ENCODE measurements at places on chromosomes 6 and 20.
A peak's percentile ranks its signal among the peaks of the same experiment; 100 is the strongest.

GRCh38 chr20:7822772-7823171, 117.5 kb downstream of the HAO1 start:
- no peak for DNase-seq

GRCh38 chr20:56363491-56363890, 4.7 kb downstream of the FAM210B start:
- no peak for DNase-seq

DNA sequence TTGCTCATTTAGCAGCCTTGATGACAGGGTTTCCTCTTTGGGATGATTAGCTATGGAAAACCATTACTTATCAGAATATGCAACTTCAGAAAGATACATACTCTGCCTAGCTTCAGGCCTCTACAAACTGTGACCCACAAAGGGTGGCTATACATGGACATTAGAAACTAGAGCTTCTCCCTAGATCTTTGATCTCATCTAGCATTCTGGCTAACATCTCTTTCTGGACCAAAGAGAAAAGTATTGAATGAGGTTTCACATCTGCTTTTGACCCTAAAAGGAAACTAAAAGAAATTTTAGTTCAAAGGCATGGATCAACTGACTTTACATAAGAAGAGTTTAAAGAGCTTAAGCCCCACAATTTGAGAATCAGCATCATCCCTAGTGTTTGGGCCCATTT, 12.4 kb upstream of the HMGN3 start:
- DNase-seq, result no peak

DNA sequence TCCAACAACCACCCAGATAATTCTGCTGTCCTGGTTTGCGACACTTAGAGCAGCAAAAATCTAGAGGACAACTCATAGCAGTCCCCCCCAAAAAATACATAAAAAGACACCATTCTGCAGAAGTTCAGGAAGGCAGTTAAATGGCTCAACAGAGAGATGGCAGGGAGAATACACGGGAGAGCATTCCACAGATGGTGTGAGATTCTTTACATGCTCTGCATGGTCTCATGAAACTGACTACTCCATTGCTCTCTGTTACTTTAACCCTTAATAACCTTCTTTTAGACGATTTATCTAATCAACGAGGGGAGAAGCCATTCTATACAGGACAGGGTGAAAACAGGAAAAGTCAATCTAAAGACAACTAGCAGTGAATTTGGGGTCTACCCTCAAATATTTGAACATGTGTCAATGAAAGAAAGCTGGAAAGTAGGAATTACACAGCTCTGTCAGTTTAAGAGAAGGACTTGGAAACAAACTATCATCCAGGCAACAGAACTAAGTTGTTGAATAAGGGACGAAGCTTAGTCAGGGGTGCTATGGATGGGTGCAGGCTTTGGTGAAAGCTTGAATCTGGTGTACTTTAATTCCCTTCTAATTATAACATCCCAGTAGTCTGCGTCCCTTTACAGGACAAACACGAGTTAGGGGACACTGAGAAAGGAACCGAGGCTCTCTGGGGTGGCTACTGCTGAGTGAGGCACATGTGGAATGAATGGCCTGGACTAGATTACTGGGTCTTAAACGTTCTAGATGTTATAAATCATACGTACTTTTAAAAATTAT, 5.1 kb downstream of the PERP start:
- DNase-seq, result no peak

DNA sequence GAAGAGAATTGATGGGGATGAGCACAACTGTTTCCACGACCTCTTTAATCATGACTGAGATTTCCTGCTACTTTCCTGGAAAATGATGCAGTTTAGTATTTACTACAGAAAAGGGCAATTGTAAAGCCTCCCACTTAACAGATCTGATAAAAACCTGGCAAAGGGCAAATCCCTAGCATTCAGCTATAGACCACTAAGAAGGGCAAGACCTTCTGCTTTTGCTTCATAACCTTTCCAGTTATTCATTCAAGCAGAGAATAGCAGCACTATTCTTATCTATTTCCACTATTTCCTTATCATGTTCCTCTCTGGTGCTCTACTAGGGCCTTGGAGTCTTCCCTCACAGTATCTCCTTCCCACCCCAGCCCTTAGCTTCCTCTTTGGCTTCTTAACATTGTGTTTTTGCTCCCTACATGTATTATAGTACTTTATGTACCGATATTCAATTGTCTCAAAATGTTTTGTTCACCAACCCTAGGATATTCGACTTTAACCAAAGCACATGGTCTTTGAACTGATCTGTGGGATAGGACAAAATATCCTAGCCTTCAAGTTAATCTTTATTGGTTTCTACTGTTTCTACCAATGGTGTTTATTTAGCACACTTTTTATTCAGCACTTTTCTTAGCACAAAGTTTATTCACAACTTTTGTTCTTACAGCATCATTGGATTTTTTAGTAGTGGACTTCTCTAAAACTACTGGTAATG, 32.7 kb upstream of the MANEA start:
- DNase-seq, result no peak

DNA sequence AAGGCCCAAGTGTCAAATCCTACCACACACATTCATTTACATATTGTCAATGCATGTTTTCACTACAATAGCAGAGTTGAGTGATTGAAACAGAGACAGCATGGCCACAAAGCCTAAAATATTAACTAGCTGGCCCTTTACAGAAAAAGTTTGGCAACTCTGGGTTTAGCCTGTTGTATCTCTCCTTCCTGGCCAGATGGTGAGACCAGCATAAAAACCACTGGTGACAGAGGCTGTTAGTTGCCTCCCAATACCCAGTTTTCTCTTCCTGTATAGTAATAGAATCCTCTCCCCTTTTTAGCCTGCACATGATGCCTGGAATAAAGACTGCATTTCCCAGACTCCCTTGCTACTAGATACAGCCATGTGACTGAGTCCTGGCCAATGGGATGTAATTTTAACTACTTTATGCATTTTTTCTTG, 100.0 kb upstream of the TAB2 start:
- peak; percentile 20 for DNase-seq

DNA sequence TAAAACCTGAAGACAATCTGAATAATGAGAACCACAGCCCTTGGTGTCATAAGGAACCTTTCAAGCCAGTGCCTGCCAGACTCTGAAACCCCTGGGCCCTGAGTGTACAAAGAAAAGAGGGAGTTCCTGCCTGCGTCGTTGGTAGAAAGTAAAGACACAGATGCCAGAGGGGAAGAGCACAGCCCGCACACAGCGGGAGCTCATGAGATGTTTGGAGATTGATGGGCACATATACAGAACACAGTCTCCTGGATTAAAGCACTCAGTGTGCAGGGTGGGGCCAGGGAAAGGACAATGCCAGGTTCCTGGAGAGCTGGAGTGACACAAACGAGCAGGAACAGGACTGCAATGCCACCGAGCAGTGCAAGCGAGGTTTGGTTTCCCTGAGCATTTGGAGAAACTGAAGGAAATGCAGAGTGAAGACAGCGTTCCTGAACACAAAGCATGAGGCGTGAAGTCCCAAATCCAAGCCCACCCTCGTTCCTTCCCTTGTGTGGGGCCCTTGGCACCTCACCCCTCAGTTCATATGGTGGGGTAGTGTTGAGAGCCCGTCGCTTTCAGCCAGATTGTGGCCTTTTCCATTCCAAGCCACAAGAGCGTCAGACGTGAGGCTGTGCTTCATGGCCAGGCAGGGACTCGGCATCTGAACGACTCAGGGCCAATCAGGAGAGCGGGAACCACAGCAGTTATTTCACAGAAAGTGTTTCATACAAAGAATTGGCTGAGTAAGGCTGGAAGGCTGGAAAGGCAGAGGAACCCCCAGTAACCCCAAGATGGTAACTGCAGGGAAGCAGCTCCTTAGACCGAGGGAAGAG, 41.0 kb upstream of the RPS6KA2 start:
- no peak for DNase-seq

GRCh38 chr6:156113631-156114030, 658.0 kb upstream of the NOX3 start:
- DNase-seq, result no peak

Data from CD4-positive, alpha-beta T cell treated with Interleukin-10 for 1 hour (primary cell).